ENCODE measurements at places on chromosomes 1 and 21. TPM values are rescaled to one million over a fixed set of nuclear protein-coding genes. Genes with fewer than 3 reads are reported as not detected.

GRCh38 chr1:30730346-30731108 is 7.1 kb upstream of the MATN1 start:
- DNase-seq, result no peak

- DNase-seq, result peak; percentile 88
Observed at GRCh38 chr1:59020151-59020997, 236.5 kb upstream of the JUN start.

GRCh38 chr1:204396015-204396583 is 15.5 kb downstream of the PPP1R15B start:
- no peak for DNase-seq

GRCh38 chr1:116478621-116479020 is 92.2 kb downstream of the CD58 start:
- no peak for DNase-seq

The YY1AP1 gene
- total RNA-seq, result 63.1 TPM

- peak; percentile 40 for DNase-seq
Observed at GRCh38 chr1:37513795-37514349, 694 bp downstream of the MEAF6 start.

- peak; percentile 70 for DNase-seq
Observed at GRCh38 chr1:115807723-115808122, 33.2 kb downstream of the NHLH2 start.

DNA sequence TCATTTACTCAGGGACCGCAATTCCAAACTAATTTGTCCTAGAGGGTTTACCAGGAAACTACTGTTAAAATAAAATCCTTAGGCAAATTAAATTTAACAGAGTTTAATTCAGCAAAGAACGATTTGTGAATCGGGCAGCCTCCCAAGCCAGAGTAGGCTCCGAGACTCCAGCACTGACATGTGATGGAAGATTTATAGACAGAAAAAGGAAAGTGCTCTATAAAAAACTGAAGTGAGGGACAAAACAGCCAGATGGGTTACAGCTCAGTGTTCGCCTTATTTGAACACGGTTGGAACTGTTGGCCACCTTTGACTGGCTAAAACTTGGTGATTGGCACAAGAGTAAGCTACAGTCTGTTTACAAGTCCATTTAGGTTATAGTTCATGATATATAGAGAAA is 35.2 kb upstream of the RCSD1 start:
- peak; percentile 30 for DNase-seq

GRCh38 chr21:37342046-37342632 is 24.4 kb upstream of the DYRK1A start:
- peak; percentile 52 for DNase-seq
